ENCODE measurements at places on chromosomes 16 and 17. TPM values are rescaled to one million over a fixed set of nuclear protein-coding genes. Genes with fewer than 3 reads are reported as not detected.
A peak's percentile ranks its signal among the peaks of the same experiment; 100 is the strongest.

SYNGR3 gene
- total RNA-seq = 0.80 TPM

MMP15 gene
- total RNA-seq = 0.85 TPM

DNA sequence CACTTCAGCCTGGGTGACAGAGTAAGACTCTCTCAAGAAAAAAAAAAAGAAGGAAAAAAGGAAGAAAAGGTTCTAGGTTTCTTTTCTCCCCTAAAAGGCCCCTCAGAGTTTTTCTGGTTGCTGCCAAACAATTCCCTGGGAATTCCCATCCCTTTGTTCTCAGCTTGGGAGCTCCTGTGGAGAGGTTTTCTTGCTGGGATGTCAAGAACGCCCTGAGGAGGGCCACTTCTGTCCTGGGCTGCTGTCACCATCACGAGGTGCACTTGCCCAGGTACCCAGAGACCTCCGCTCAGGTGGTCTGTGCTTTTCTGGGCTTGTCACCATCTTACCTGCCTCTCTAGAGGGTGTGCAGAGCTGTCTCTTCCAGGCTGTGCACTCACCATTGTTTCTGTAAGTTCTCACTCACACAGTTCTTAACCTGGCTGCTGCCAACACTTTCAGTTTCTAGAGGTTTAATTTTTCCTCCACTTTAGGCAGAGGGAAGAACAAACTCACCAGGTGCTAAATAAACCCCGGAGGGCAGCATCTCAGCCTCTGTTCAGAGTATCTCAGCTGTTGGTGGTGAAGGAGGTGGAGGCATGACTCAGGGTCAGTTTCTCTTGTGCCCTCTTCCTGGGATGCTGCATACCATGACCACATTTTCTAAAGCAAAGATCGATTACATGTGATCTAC, 2.4 kb upstream of the COX6A2 start:
- no peak for DNase-seq

- DNase-seq = no peak
Observed at GRCh38 chr17:36183001-36183971, 6.8 kb upstream of the TBC1D3B start.

- peak; percentile 62 for DNase-seq
Observed at GRCh38 chr17:13031718-13032350, 14.0 kb upstream of the ELAC2 start.

DNA sequence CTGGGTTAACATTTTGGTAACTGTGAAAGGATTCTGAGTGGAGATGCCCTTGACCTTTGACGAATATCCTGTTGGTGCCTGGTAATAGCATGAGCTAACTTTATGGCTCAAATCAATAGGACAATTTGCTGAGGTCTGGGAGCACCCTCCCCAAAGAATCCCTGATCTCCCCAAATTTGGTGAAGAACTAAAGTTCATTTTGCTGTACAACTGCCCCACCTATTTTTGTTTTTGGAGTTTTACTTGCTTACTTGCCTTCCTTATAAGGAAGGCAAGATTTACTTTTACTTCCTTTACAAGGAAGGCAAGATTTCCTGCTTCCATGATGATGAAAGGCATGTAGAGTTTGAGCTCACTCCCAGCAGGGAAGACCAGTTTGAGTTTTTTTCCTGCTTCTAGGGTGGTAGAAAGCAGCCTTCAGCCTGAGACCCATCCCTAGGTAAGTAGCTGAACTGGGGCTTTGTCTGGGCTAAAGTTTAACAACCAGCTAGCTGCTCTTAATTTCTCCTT, 2.8 kb downstream of the KRTAP4-9 start:
- no peak for DNase-seq

GRCh38 chr16:16890964-16891363, 512.0 kb downstream of the NPIPA7 start:
- no peak for DNase-seq

DNA sequence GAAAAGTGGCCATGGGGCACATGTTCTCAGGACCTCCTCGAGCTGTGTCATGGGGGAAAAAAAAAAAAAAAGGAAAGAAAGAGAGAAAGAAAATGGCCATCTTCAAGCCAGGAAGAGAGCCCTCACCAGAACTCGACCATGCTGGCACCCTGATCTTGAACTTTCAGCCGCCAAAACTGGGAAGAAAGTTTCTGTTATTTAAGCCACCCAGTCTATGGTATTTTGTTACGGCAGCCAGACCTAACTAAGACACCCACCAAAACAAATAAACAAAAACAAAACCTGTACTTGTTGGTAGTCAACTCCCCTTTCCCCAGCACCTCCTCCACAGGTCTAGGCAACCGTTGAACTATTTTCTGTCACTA, 26.1 kb upstream of the SLC13A2 start:
- DNase-seq = no peak

GRCh38 chr16:81545470-81546250, 101.1 kb downstream of the CMIP start:
- no peak for DNase-seq

DNA sequence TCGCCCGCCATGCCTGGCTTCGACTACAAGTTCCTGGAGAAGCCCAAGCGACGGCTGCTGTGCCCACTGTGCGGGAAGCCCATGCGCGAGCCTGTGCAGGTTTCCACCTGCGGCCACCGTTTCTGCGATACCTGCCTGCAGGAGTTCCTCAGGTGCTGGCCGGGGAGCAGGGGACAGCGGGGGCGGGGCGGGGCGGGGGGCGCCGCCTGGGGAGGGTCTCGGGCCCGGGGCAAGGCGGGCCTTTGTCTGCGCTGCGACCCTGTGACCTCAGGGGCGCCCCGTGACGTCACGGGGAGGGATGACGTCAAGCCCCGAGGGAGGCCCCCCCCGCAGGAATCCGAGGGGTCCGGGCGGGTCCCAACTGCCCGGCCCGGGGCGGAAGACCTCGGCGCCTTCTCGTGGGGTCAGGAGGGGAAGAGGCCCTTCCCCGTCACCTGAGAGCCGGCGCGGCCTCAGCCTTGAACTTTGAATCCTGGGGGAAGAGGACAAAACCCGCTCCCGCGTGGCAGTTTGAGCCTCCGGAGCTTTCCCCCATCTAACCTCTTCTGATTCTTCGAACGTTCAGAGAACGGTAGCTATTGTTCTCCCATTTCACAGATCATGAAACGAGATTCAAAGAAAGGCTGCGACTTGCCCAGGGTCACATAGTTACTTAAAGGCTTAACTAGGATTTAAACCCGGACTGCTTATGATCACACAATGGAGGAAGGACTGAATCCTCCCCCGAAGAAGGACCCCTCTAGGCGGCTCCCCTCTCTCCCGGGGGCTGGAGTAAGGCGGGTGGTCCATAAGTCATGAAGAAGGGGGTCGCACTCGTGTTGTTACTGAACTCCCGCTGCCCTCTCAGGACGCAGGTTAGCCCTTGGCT, 527 bp downstream of the TRAF4 start:
- DNase-seq = peak; percentile 65

All from naive thymus-derived CD4-positive, alpha-beta T cell (primary cell).